ENCODE measurements at places on chromosomes 2 and 18.

GRCh38 chr2:136121204-136121910, 3.4 kb upstream of the CXCR4 start:
- DNase-seq = no peak

- no peak for DNase-seq
Observed at GRCh38 chr2:238697193-238698071, 150.5 kb upstream of the TWIST2 start.

DNA sequence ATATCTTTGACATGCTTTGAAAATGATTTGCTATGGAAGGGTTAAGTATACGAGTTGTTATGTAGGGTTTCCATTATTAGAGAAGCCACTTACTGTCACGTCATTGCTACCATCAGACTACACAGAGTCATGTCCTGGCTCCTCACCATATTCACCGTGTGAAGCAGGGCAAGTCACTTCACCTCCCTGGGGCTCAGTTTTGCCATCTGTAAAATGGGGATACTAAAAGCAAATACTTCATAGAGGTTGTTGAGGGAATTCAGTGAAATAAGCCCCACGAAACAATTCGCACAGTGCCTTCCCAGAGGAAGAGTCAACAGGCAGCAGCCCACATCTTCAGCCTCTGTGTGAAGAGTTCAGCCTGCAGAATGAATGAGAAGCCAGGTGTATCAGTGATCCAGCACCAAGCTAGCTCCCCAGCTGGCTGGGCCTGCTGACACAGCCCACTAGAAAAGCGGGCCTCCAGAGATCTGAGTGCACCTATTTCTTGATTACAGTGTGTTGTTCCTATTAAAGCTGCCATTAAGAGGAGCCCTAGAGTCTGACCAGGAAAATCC, 3.4 kb downstream of the DIPK1C start:
- no peak for DNase-seq

DNA sequence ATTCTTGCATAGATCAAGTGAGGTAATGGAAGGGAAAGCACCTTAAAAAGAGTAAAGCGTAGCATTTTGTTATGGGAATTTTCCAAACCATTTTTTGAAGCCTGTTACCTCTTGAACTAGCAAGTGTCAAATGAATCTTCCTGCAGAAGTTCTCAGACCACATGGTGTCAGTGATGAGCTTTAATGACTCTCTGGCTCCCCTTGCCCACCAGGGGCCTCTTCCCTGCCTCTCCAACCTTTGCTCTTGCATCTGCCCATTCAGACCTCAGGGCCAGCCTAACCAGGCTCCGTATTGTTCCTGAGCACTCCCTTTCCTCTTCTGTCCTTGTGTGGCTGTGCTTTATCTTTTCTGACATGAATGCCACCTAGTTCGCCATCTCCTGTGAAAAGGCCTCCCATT, 155.9 kb downstream of the DIS3L2 start:
- no peak for DNase-seq

- DNase-seq = no peak
Observed at GRCh38 chr2:140734992-140735391, 1395.8 kb downstream of the LRP1B start.

- DNase-seq = peak; percentile 62
Observed at GRCh38 chr2:40244251-40244650, 207.6 kb downstream of the SLC8A1 start.

DNA sequence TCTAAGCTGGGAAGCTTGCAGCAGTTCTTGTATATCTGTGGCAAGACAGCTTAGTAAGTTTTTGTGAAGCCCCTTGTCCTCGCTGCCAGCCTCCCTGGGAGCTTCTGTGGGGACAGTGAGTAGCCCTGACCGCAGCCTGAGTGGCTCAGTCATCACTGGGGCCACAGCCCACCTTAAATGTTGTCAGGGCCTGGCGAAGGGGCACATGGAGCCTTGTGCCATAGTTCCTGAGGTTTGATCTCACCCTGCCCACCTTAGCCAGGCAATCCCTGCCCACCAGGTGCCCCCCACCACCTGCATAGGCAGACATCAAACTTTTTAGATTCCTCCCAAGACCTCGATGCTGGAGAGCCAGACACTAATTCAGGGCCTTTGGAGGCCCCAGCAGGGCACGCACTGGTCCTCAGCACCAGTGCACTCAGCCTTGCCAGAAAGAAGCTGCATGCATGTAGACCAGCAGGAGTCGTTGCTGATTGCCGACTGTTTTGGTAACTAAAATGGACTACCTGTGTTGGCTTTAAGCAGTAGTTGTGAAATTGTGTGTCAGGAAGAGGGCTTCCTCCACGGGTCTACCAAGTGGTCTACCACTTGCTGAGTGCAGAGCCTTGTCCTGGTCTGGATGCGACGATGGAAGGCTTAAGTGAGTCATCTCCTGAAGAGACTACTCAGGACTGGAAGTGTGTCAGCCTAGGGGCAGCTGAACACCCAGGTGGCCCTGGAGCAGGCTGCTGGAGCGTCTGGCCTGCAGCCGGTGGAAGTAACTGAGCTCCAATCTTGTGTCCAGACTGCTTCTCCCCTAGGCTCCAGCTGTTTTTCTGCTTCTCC, 233.1 kb downstream of the SEPTIN10 start:
- peak; percentile 38 for DNase-seq

DNA sequence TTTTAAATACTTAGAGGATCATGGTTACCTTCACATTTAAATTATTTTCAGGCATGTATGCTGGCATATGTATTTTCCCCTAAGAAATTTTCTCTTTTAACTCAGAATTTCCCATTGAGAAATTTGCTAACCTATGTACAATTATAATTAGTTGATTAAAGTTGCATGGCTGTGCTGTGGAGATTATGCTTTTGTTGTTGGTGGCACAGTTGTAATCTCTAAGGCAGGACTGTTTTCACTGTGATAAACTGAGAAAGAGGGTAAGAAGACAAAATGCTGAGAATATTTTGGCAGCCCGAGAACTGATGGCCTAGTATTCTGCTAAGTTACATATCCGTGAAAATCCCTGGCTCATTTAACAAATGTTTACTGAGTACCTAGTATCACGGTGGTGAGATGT, 1.4 kb downstream of the VRK2 start:
- no peak for DNase-seq

DNA sequence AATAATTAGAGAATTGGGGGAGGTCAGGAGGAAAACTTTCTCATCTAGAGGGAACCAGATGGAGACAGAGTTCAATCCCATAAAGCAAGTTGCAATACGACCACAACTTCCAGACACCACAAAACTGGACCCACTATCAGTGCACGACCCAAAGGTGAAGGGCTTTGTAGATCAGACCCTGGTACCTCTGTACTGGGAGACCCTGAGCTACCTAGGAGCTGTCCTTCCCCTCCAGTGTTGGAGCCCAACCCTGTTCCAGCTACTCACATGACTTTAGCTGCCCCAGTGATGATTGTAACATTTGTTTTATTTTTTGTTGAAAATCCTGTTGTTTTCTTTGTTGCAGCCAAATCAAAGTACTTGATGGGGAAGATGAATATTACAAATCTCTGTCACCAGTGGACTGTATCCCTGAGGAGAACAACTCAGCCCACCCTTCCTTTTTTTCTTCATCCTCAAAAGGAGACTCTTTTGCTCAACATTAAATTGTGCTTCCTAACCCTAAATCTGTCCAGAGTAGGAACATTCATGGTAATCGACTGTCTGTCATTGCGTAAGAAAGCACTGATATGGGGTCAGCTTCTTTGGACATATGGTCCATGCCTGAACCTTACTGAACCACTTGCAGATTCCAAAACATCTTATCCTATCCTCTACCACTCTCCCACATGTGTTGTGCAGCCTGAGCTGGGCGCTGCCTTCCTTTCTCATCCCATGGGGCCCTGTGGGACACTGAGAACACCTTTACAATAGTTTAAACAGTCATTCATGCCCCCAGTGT, 62.3 kb upstream of the SP5 start:
- no peak for DNase-seq

DNA sequence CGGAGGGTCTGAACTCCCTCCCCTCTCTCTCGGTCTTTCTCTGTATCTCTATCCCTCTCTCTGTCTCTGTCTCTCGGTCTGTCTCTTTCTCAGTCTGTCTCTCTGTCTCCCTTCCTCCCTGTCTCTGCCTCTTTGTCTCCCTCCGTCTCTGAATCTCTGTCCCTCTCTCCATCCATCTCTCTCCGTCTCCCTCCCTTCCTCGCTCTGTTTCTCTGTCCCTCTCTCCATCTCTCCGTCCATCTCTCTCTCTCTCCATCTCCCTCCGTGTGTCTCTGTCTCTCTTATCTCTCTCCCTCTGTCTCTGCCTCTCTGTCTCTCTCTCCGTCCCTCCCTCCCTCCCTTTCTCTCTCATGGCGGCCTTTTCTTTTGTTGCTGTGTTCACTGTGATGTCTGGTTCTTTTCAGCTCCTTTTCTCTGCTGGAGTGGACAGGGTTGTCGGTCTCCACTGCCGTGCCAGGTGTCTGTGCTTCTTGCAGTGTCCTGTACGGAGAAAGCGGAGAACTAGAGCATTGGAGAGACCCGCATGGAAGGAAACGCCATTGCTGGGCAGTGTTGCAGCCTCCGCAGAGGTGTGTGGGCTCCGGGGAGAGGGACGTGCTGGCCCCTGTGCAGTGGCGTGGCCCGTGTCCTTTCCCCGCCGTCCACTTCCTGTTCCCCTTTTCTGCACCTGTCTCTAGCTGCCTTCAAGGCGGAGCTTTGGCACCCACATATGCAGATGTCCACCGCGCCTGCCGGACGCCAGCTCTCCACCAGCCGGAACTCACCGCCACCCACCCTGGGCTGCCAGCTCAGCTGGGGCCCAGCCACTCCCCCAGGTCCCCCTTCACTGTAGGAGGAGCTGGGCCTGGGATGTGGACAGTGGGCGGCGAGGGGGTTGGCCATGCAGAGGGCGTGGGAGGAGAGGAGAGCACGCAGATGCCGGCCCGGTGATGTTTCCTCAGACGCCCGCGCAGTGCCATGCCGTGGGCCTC, 113.1 kb downstream of the NFATC1 start:
- no peak for DNase-seq

- peak; percentile 89 for DNase-seq
Observed at GRCh38 chr2:152443771-152444170, 108.8 kb downstream of the FMNL2 start.

DNA sequence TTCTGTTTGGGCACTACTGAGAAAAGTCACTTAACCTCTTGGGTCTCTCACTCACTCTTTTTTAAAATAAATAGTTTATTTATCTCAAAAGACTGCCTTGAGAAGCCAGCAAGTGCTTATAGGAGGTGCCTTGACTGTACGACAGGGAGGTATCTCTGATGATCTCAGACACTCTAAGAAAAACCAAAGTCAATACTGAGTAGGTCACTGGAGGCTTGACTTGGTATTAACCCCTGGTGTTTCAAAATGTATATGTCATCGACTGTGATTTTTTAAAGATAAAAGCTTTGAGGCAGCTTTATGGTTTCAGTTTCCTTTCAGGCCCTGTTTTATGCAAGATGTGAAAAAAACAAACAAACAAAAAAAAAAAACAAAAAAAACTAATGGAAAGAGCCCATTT, 33.7 kb downstream of the MREG start:
- no peak for DNase-seq

DNA sequence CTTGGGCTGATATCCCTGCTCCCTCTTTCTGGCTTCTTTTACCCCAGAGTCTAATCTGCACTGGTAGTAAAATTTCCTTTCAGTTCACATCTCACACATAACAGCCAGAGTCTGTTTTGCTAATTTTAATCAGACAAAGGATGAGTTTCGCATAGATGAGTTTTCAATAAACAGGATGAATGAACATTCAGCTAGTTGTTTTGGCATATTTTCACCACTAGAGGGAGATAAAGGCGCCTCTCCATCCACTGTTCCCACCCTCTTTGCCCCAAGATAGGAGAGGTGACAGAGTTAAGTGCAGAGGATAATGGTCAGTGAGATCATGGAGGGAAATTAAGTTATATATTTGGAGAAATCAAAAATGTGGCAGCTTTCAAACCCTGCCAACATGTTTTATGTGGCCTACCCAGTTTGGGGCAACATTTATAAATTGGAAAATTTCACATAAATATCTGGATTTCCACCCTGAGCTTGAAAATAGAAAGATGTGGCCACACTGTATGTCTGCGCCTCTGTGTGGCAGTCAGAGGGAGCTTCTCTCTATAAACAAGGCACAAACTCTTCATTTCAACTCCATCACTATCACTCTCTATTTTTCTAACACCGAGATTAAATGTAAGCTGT, 48.5 kb upstream of the DTNA start:
- DNase-seq = peak; percentile 67

DNA sequence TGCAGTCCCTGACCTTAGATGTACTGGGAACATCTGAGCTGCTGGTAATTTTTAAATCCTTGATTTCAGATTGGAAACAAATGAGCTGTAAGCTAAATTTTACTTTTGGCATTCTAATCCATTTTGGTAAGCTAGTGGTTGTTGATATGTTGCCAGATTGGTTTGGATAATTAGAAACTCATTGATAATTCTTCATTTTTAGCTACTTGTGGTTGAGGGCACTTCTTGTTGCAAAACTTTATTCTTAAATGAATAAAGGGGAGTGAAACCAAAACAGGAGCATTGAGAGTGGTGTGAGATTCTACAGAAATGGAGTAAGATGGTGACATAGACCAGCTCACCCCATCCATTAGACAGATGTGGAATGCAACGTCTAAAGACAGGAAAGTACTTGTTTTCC, 64.5 kb downstream of the ITGB1BP1 start:
- DNase-seq = no peak

DNA sequence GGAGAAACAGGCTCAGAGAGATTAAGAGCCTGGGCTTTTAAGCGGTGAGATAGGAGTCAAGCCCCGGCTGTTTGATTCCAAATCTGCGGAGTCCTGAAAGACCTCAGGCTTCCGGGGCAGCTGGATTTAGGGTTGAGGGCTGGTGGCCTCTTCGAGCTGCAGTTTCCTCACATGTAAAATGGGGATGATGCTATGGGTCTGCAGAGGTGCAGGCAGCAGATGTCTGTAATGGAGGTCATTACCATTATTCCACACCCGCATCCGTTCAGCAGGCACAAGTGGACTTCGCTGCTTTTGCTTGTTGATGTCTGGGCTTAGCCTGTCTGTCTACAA, 175.6 kb upstream of the HS6ST1 start:
- no peak for DNase-seq

GRCh38 chr2:16523711-16524110, 141.9 kb downstream of the CYRIA start:
- no peak for DNase-seq

Data from fibroblast of mammary gland (primary cell).